ENCODE measurements at places on chromosomes 7 and 10.

GRCh38 chr7:101420436-101420835 is 57.8 kb downstream of the COL26A1 start:
- no peak for DNase-seq

GRCh38 chr7:141257597-141257996 is 183.7 kb downstream of the TMEM178B start:
- no peak for DNase-seq

DNA sequence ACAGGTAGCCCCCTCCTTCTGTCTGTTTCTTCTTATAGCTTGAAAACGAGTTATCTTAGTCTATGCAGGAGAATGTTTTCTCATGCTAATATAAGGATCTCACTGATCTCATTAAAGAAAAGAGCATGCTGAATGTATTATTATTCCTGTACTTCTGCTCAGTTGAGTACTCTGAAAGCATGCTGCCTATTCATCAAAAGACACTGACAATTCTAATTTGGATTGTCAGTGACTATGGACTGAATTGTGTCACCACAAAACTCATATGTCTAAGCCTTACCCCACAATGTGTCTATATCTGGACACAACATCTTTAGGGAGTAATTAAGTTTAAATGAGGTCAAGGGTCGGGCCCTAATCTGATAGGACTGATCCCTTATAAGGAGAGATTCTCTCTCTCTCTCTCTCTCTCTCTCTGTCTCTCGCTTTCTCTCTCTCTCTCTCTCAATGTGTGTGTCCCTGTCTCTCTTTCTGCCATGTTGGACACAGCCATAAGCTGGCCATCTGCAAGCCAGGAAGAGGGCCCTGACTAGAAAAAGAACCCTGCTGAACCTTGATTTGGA is 98.4 kb downstream of the GNAT3 start:
- DNase-seq, result no peak

DNA sequence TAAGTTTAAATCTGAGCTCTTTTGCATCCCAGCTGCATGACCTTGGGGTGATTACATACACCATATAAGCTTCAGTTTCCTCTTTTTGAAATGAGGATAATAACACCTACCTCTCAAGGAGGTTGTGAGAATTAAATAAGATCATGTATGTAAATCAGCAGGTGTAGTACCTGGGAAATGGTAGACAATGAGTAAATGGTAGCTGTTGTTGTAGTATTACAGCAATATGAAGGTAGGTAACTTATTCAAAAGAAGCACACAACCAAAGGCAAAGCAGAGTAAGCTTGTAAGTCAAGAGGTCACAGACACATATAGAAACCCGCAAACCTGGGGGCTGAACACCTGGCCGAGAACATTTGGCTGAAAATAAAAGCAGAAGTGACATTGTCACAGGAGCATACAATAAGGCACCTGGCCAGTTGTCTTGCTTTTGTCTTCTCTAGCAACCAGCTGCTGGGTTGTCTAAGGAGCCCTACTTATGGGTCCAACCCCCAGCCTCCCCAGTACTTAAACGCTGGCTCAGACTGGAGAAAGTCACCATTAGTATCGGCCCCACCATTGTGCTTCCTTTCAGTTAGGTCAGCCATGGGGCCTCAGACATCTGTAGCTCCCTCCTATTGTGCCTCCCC is 203.6 kb upstream of the MKLN1 start:
- DNase-seq, result no peak

DNA sequence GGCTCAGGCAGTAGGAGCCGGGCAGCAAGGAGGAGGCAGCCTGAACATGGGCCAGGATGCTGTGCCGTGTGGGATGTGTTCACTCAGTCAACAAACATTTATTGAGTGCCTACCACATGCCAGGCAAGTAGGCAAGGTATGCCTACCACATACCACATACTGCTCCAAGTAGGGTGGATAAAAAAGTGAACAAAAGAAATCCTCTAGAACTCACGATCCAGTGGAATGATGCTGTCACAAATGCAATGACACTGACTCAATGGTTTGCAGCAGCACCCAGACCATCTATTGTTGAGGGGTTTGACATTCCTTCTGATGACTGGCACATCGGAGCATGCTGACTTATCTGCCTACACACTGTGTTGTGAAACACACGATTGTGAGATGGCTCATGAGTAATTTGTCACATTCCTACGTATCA is 413.5 kb downstream of the NRG3 start:
- no peak for DNase-seq

DNA sequence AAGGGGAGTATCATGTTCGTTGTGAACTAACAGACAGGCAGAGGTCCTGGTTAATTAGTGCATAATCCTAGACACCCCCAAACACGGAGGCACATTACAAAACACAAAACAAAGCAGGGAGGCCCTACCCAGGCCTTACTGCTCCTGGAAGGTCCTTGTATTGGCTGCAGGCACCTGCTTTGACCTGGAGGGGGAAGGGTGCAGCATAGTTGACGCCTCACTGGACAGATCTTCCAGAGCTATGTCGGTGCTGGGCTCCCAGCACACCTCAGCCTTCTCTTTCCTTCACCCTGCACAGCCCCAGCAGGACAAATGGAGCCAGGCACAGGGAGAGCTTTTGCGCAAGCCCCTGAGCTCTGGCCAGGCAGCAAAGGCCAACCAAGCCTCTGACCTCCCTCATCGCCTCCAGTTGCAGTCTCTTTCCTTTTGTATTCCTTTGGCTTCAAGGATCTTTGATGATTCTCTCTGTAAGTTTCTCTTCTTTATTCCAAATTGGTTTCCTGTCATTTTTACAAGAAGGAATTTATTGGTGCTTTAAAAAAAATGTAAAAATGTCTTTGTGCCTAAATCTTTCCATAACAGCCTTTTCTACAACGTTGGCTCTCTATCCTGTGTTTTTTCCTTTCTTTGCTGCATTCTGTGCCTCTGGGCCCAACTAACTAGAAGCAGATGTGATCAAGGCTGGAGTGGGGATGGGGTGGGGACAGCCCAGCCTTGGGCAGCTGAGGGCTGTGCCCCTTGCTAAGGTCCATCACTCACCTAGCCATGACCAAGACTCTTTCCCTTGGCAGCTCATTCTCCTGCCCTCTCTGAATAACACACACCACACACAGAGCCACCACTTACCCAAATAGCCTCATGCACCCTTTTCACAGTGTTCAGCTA is 317.1 kb upstream of the NPVF start:
- peak; percentile 75 for DNase-seq

GRCh38 chr10:54559498-54559897 is 241.5 kb downstream of the PCDH15 start:
- no peak for DNase-seq

GRCh38 chr10:97944772-97945171 is 85.6 kb downstream of the CRTAC1 start:
- DNase-seq, result no peak

- DNase-seq, result no peak
Measured at GRCh38 chr10:101485207-101485606, 102.8 kb downstream of the POLL start.

GRCh38 chr7:85426487-85426960 is 239.7 kb upstream of the SEMA3D start:
- DNase-seq, result no peak

DNA sequence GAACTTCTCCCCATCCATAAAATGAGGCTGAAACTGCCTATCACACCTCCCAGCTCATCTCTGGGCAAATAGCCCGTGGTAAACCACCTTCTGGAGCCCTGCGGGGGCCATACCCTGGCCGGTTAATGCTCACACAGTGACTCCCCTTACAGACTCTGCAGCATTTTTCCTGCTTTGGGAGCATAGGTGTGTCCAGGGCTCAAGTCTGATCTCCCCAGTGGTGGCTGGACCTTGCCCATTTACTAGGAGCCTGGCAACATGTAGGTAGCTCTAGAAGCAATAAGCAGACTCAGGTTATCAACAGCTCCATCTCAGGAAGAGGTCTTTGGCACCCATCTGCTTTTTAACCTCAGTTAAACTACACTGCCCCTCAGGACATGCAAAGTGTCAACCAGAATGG is 5.5 kb upstream of the CDHR1 start:
- no peak for DNase-seq

- DNase-seq, result no peak
Measured at GRCh38 chr10:118394301-118395200, 52.4 kb upstream of the FAM204A start.

DNA sequence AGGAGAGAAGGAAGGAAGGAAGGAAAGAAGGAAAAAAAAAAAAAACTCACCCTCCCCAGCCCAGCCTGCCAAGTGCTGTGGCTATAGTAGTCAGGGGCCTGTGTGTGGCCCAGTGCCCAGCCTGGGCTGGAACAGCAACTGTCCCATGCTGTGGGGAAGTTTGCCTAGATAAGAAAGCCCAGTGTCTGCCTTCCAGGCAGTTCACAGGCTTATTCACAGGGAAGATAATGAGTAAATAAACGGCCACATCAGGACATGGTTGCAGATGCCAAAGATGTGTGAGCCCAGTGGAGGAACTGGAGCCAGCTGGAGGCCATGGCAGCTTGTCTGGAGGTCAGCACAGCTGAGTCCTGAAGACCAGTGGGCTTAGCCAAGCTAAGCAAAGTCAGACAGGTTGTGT is 132.4 kb upstream of the FOXK1 start:
- DNase-seq, result no peak

- DNase-seq, result no peak
Measured at GRCh38 chr10:48400850-48401220, 94.4 kb downstream of the MAPK8 start.

GRCh38 chr10:32332299-32332750 is 14.6 kb downstream of the EPC1 start:
- no peak for DNase-seq

DNA sequence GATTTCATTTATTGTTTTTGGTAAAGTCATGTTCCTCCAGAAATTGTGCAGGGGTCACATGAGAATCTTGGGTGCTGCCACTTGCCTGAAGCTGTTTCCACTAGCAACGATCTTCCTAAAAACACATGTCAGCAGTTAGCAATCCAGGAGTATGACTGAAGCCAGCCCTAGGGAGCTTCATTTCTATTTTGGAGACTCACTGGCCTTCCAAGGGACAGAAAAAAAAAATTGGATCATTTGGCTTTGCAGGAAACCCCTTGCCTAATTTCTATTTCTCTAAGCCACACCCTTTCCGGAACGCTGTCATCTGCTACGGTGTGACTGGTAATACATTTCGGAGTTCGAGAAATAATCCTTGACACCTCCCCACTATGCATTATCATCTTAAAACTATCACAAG is 204.7 kb downstream of the TAX1BP1 start:
- DNase-seq, result no peak

GRCh38 chr10:122056431-122057094 is 67.6 kb downstream of the TACC2 start:
- no peak for DNase-seq

DNA sequence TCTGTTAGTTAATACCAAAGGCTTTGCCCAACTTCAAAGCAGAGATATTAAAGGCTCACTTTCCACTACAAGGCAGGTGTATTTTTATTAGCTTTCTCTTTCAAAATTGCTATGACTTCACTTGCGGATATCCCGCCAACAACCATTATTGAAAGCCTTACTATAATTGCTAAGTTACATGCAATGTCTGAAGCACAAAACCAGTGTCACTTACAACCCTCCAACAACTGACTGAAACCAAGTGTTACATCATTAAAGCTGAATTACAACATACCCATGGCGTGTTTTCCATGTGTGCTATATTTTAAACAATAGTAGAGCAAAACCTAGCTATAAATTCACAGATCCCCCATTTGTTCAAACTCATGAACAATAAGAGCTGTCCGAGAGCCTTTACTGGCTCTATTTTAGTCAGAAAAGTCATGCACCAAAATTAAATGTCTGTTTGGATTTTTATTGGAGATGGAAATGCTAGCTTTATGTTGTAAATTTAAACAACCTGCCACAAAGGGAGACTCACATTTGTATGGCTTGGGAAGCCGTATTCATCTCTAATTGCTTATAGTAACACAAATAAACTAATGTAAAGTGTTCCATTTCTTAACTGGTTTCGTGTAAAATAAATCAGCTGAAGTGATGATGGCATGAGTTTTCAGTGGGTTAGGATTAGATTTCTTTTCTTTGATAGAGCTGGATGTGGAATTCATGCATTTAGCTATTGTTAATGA is 227.1 kb downstream of the AGMO start:
- DNase-seq, result no peak

DNA sequence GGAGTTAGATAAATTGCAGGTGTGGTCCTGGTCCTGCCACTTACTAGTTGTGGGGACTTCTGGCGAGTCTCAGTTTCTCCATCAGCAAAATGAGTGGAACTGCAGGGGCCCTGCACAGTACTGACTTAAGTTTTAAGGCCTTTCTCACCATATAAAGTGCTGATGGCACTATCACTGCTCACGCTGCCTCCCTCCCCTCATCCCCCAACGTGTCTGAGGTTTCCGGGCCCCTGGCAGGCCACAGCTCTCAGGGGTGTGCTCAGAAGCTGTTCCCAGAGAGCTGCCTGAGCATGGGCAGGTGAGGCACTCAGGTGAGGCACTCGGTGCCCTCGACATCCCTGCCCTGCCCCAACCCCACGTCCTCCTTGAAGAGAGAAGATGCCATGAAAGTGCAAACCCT is 74.2 kb downstream of the VOPP1 start:
- DNase-seq, result no peak

GRCh38 chr10:104706886-104707285 is 65.8 kb downstream of the SORCS3 start:
- DNase-seq, result no peak

GRCh38 chr10:21675157-21675796 is 141.2 kb downstream of the MLLT10 start:
- no peak for DNase-seq

DNA sequence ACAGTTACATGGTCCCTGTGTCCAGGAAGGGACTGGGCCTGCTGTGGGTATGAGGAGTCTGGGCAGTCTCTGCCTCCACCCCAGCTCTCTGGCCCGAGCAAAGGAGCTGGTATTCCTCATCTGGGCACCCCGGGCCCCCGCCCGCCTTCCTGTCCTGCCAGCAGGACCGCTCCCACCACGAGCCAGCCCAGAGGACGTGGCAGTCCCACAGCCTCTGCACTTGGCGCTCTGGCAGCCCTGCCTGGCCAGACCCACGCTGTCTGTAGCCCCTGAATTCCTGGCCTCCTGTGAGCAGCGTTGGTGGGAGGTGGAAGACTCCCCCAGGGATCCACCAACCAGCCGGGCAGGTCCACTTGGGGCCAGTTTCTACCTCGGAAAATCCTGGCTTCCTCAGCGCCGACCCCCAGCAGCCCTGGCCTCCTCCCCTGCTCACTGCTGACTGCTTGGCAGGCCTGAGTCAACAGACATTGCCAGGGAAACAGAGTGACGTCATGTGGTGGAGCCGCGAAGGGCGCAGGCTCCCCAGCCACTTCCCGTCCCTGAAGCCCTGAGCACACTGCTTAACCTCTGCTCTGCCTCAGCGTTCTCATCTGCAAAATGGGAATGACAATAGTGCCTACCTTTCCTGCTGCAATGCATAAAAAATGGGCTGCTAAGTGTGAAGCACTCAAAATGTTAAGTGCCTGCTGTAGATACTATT is 21.6 kb upstream of the LIMK1 start:
- peak; percentile 87 for DNase-seq

DNA sequence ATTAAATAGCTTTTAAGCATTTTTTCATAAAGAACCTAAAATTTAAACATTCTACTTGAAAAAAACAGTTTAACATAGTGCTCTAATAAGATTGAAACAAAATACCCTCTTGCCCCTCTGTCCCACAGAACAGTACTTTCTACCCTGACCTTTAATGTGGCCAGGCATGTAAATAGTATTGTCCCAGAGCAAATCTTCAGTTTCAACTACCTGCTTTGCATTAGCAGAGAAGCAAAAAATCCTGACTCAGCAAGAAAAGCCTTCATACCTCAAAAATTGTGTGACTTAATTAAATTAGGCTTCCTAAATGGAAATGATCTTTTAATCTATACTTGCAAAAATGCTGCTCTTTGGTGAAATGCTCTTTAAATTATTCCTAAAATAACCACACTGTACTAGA is 237.4 kb upstream of the AOAH start:
- DNase-seq, result no peak

GRCh38 chr7:67398916-67399315 is 402.3 kb downstream of the TYW1 start:
- DNase-seq, result no peak

GRCh38 chr10:109988212-109988596 is 19.6 kb upstream of the ADD3 start:
- DNase-seq, result no peak
